ENCODE measurements at places on chromosomes 12 and 14.
A peak's percentile ranks its signal among the peaks of the same experiment; 100 is the strongest.

- DNase-seq, result no peak
These were observed 420.8 kb downstream of the FUT8 start for GRCh38 chr14:65833267-65833880.

- no peak for DNase-seq
These were observed 6.3 kb upstream of the TMPO start for GRCh38 chr12:98509063-98509462.

- DNase-seq, result peak; percentile 69
These were observed 17.1 kb downstream of the FOS start for GRCh38 chr14:75295491-75296345.

DNA sequence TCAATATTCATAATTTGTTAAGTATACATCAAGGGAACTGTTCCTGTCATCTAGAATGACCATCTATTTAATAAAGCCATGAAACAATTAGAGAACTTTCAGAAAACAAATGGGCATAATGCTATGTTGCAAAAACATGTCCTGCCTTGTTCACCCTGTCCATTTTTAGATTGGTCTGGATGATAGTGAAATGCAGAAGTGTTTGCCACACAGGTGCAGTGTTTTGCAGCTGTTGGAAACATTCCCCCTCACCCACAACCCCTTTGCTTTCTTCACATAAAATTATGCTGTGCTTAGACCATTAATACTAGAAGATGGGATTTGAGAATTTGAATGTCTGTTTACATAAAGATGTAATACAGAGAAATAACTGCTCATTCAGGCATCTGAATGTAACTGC, 36.5 kb downstream of the LEMD3 start:
- no peak for DNase-seq

- DNase-seq, result no peak
These were observed 37.4 kb downstream of the NOC4L start for GRCh38 chr12:132181570-132182200.

DNA sequence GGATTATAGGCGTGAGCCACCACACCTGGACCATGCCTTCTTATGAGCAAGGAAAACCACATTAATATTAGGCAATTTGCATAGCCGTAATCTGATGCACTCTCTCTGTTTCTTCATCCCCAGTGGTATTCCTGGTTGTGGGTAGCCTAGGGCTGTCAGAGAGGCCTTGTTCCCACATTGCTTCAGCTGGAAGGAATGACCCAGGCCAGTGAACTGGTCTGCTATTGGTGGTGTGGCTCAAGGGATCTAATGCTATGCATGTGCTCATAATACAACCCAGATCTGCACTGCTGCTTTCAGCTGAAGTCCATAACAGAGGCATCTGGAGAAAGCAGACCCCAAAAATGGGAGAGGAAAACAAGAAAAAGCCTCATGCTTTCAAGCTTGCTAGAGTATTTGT, 33.1 kb upstream of the G2E3 start:
- DNase-seq, result no peak

- no peak for DNase-seq
These were observed 141.9 kb upstream of the PRKD1 start for GRCh38 chr14:30069536-30069935.

GRCh38 chr12:28578833-28579252, 388.6 kb downstream of the CCDC91 start:
- DNase-seq, result no peak

GRCh38 chr14:92258934-92259333, 64.0 kb upstream of the SLC24A4 start:
- no peak for DNase-seq
